Central memory CD8-positive, alpha-beta T cell (primary cell): ENCODE measurements at places on chromosomes 3 and 15.
A peak's percentile ranks its signal among the peaks of the same experiment; 100 is the strongest.

DNA sequence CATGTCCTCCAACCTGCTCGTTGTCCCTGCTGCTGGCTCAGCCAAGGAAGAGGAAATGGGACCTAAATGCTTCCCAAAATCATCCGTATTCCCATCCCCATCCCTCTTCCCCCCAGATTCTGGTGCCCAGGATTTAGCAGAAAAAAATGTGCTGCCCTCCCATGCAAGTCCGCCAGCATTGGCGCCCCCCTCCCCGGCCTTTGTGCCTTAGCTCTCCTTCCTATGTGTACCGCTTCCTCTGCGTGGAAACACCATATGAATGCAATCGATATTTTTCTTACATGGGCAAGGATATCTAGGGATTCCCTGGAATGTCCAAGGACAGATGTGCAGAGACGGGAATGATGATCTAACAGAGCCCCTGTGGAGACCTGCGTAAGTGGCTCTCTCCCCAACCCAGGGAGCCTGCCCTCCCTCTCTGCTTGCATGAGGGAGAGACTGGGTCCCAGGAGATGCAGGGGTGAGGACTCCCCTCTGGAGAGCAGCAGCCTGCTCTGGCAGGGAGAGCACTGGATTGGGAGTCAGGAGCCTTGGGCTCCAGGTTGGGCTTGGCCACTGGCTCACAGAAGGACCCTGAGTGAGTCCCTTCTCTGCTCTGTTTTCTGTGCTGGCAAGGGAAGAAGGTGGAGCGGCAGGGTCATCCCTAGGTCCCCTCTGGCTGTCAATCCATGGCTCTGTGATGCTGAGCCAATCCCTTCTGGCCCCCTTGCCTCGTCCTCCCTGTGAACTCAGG lies 227.2 kb downstream of the XXYLT1 start:
- DNase-seq, result no peak

GRCh38 chr3:36868614-36869436 lies 76.0 kb downstream of the TRANK1 start:
- no peak for DNase-seq

- DNase-seq, result no peak
Measured at GRCh38 chr3:46380471-46381221, 9.9 kb downstream of the CCR5 start.

DNA sequence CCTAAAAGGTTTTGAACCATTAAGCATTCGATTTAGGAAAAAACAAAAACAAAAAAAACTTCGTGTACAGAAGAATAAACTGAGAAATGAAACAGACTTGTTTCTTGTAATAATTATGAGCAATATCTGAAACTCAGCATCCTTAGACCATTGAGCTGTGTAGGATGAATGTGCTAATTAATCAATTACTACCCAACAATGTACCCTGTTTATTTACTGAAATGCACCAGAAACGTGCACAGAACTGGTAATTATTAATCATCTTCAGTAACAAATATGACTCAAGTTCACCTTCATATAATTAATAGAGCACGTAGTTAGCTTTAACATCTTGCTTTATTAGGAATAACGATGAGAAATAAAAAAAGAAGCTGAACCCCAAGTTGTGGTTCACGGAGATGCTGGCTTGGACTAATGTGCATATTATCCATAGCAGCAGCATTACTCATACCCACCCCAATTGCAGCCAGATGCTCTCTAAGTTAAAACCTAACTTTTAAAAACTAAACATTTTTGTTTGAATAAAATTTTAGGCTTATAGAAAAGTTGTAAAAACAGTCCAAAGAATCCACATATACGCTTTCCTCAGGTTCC lies 10.2 kb upstream of the C15orf61 start:
- DNase-seq, result no peak

DNA sequence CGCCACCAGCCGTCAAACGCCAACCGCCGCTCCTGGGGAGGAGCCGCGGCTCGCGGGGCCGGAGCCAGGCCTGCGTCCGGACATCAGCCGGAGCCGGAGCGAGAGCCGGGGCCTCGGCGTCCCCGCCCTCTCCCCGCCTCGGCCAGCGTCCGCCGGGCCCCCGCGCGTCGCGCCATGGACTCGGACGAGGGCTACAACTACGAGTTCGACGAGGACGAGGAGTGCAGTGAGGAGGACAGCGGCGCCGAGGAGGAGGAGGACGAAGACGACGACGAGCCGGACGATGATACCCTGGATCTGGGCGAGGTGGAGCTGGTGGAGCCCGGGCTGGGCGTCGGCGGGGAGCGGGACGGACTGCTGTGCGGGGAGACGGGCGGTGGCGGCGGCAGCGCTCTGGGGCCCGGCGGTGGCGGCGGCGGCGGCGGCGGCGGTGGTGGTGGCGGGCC lies 359 bp downstream of the ARIH1 start:
- no peak for DNase-seq

GRCh38 chr15:67865331-67865730 lies 25.5 kb upstream of the RNU6-1 start:
- DNase-seq, result no peak

DNA sequence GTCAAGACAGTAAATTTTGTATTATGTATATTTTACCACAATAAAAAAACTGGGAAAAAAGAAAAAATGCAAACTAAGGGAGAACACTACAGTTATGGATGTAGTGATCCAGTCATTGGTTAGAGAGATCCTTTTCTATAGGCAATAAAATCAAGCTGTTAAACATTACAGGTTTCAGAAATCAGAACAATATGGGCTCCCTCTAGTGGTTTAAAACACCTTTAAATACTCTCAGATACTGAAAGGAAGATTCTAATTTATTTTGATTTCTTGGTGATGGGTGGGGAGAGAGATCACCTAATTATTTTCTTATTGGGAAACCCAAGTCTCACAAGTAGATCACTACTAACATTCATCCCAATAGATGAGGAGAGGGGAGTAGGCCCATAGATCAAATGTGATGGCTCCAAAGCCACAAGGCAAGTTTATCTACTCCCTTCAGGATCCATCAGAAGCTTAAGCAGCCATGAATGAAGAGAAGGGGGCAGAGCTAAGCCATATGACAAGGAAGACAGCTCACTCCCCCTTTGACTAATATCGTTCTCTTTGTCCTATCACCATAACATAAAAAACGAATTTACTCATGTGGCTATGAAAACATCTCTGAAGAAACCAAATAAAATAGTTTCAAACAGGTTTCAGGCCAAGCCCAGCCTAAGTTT lies 118.6 kb downstream of the ANO10 start:
- no peak for DNase-seq

DNA sequence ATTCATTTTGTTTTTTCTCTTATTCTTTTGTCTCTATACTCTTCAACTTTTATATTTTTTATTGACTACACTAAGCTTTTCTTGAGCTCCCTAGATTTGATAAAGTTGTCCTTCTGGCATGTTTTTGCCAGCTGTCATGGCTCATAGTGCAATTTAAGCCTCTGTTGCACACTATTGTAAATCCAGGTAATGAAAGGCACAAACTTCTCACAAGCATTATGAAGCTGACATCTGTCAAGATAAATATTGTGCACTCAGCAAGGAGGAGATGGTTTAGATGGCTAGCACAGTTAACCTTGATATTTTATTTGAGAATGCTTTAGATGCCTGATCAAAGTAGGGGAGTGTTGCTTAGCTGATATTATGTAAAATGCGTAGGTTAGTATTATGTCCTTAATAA lies 1280.9 kb downstream of the NSUN3 start:
- no peak for DNase-seq

GRCh38 chr15:89129123-89129815 lies 41.0 kb downstream of the ABHD2 start:
- DNase-seq, result peak; percentile 27

GRCh38 chr3:69113536-69113935 lies 8.9 kb downstream of the LMOD3 start:
- DNase-seq, result no peak

DNA sequence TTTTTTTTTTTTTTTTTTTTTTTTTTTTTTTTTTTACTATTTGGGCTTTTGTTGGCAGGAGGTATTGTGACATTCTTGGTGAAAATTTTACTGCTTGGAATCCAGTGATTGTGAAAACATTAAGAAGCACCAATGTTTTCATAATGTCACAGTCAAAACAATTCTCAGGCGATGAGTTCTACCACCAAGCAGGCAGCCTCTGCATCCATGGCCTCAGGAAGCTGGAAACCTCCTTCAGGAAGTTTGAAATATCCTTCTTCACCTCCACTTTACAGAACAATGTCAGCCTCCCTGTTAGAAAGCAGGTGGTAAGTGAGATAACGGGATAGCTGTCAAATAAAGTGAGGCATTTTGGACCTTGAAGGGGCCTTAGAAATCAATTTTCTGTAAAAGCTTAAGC lies 98.3 kb downstream of the MEX3B start:
- DNase-seq, result no peak

- DNase-seq, result no peak
Measured at GRCh38 chr3:111359261-111360030, 182.6 kb upstream of the CD96 start.

DNA sequence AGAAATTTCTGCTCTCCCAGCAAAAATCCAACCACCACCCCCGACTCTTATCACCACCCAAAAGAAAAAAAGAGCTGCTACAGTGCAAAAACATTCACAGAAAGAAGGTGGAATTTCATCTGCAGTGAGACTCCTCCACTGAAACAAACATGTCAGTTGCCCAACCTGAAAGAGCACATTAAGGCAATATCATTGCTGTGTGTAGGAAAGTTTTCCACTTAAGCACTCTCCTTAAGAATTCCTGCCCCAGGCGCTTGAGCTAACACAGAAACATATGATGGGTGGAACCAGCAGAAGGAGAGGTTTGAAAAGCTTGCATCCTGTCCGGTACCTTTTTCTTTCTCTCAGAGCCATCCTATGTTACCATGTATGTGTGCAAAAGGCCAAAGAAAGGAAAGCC lies 200.8 kb upstream of the GADL1 start:
- no peak for DNase-seq

GRCh38 chr3:188834349-188834748 lies 337.4 kb upstream of the TPRG1 start:
- no peak for DNase-seq

DNA sequence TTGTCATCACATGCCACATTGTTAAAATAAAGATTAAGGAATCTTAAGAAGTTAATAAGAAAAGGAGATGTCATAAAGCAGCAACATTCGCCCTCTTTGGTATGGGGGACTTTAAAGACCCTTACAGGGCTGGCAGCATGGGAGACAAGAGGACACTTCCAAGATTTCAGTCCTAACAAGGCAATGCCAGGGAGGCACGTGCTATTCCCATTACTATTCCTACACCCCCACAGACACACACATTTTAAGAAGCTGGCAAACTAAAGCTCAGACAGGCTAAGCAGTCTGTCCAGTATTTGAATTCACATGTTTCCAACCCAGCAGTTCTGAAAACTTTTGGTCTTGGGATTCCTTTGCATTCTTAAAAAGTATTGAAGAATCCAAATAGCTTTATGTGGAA lies 80.8 kb downstream of the WDR49 start:
- no peak for DNase-seq

GRCh38 chr3:17747174-17747889 lies 4.9 kb upstream of the TBC1D5 start:
- DNase-seq, result no peak

- peak; percentile 34 for DNase-seq
Measured at GRCh38 chr3:12706504-12707253, 42.8 kb upstream of the RAF1 start.

DNA sequence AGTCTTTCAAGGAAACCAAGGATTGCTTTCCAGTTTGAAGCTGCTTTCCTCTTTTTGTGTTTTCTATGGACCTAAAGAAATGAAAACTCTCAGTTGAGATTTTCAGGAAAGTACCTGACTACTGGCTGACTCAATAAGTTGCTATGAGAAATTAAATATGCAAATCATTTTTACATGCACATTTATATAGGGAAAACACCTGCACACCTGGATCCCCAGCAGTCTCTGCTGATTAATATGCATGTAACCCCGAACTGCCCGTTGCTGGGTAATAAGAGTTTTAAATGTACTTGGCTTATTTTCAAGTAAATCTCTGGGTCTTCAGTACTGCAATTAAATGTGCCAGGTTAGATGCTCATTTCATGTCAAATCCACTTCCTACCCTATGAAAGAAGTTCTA lies 77.2 kb downstream of the KBTBD8 start:
- DNase-seq, result no peak
